ENCODE measurements at places on chromosomes 2 and 18.

DNA sequence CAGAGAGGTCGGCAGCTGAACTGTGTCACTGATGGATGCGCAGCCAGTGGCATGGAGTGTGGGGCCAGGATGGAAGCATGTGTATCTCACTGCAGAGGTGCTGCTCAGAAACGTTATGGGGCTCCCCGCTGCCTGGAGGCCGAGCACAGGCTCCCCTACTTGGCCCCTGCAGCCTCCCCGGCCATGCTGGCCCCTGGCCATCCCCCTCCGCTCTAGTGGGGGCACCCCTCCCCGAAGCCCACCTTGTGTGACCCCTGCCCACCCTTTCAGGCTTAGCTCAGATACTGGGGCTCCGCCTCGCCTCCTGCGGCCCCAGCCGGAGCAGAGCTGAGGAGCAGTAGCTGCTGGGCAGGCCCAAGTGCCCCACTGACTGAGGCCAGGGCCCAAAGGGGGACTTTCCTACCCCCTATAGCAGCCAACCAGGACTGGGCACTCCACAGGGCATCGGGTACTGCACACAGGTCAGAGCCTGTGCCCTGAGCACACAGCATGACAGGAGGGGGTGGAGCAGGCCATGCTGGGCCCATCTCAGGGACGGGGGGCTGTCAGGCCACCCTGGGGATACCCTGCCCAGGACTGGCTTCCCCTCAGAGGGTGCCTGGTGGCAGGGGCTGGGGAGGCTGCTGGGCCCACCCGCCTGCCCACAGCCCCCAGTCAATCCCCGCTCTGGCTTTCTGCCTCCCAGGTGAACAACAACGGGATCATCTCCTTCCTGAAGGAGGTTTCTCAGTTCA is 31.3 kb downstream of the SNED1 start:
- peak; percentile 76 for DNase-seq

DNA sequence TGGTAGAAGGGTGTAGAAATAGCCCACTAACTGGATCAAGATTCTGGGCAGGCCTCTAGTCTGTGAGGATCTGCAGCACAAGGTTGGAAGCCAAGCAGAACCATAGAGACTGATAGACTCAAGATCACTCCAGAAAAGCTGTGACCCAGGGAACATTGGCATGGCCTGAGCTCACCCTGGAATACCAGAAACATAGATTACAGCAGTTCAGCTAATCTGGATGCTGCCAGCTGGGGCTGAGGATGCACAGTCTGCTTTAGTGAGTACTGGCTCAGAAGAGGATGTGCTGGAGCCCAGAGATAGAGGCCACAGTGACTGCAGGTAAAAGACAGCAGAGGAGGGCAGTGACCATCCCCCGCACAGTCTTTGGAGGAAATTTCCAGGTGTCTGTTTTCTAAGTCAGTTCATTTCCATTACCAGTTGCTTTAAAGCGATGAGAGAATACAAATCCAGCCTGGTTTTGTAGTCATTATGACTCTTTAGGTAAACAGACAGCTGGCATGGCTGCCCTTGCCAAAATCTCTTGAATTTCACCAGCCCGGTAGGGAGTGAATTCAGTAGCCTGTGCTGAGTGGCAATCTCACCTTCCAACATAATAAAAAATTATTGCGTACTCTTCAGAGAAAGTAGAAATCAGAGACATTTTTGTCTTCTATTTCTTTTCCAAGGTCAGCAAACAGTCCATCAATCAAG is 119.2 kb downstream of the ANTXR1 start:
- no peak for DNase-seq

- no peak for DNase-seq
These were observed 260.0 kb downstream of the TNS1 start for GRCh38 chr2:217742841-217743240.

- no peak for DNase-seq
These were observed 70.1 kb downstream of the SETBP1 start for GRCh38 chr18:44750774-44751173.

DNA sequence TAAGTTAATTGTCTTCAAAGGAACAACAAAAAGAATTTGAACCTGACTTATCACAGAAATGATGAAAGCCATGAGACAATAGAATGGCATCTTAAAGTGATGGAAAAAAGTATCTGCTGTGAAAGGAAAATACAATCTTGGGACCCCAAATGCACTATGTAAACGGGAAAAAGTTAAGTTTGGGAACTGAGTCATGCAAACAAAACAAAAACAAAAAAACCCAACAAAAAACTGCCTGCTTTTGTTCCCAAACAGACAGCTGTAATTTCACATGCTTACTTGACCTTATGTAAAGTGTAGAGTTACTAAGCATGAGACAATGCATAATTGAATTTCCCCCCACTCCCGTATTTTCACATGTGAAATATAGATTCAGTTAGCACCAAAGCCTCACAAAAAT is 122.1 kb upstream of the RBMS1 start:
- no peak for DNase-seq

- peak; percentile 14 for DNase-seq
These were observed 46.8 kb downstream of the IMPA2 start for GRCh38 chr18:12028040-12028628.

DNA sequence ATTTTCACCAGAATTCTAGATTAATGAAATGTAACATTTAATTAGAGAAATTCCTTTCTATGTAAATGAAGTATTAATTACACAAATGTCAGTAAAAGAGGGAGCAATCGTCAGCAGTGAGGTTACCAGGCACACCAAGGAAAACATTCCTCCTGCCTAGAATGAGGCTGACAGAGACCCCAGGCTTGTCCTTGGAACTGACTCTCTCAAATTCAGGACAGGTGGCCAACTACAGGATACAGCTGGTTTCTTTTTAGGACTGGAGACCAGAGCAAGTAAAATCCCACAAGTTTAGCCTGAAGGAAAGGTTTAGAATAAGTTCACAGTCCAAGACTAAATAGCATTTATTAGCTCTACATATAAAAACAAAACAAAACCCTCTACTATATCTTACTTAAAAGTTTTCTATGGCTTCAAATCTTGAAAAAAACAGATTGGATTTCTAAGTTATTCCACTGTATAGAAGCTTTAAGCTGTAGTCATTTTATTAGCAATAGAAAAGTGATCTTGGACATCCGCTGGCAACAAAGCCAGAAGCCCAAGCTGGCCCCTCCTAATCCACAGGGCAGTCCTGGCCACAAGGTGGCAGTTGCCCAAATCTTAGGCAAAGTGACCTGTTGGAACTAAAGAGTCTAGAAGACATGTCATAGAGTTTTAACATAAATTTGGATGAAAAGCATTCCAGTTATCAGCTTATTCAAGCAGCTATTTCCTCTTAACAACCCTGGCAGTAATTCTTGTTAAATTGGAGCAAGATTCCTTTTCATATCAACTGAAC is 81.0 kb downstream of the SP3 start:
- no peak for DNase-seq

DNA sequence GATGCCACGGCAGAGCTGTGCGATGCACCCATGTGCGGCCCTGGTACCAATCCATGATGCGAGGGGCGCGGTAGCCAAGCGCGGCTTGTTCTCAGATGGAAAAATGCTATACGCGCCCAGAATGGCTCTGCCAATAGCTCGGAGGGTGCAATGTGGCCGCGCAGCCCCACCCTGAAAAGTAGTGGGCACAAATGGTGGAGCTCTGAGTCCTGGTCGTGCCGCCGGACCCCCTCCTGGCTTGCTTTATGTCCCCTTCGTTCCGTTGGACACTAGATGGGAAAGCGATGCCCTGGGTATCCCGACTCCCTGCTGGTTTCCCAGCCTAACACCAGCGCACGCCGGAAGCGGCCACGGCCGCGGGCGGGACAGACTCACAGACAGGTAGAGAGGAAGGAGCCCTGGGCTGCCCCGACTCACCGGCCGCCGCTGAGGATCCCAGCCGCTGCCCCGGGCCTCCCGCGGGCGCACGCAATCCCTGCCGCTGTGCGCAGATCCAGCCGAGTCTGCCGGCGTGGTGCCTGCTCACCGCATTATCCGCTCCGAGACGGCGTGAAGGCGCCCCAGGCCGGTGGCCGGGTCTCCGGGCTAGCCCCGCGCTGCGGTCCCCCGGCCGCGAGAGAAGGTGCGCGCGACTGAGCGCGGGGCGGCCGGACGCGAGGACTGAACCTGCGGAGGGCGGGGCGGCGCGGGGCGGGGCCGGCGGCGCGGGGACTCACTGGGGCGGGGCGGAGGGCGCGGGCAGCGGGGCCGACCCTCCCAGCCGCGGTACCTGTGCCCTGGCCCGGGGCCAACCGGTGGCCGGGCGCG is at the start of gene CDC42EP3:
TSS of gene CDC42EP3 (minus strand) at position 634 of the 807 bp plus-strand sequence. CDS start 25,055 bp downstream, outside the sequence.
- peak; percentile 96 for DNase-seq

GRCh38 chr18:53941601-53942338 is 282.7 kb downstream of the MBD2 start:
- DNase-seq = no peak

GRCh38 chr2:118372886-118373830 is 284.9 kb downstream of the INSIG2 start:
- no peak for DNase-seq

DNA sequence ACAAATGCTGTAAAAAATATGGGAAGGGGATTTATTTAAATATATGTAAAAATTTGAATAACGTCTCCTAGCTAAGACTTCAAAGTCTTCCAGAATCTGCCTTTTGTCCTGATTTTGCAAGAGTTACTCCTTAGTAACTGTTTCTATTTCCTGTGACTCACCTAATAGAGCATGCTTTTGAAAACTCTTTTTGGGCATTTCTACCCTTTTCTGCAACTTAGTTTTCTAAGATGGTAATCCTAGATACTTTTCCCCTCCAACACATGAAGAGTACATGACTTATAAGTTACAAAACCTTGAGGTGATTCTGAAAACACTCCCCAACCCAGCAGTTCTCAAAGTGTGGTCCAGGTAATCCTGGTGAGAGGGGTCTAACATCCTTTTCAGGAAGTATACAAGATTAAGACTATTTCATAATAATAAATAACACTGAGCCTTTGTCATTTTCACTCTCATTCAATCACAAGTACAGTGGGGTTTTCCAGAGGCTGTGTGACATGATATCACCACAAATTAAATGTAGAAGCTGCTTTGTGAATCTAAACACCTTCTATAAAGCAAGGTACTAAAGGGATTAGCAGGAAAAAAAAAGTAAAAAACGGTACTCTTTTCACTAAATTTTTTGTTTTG is 31.9 kb downstream of the PPP4R3B start:
- DNase-seq = no peak

DNA sequence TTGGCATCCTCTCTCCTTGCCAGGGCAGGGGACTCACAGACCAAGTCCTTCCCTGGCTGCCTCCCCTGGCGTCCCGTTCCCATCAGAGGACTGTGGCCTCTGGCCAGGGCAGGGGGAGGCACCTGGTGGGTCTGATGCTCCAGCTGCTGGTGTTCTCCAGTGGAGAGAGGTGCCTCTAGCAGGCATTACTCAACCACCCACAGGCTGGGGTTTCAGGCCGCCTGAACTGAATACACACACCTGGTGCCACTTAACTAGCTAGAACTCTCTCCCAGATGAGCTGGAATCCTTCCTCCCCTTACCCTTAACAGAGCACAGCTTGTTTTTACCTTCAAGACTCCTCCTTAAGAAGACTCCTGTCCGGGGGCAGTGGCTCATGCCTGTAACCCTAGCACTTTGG is 37.7 kb upstream of the CNGA3 start:
- DNase-seq = no peak

- DNase-seq = no peak
These were observed 456.3 kb upstream of the MYT1L start for GRCh38 chr2:2787301-2787907.

DNA sequence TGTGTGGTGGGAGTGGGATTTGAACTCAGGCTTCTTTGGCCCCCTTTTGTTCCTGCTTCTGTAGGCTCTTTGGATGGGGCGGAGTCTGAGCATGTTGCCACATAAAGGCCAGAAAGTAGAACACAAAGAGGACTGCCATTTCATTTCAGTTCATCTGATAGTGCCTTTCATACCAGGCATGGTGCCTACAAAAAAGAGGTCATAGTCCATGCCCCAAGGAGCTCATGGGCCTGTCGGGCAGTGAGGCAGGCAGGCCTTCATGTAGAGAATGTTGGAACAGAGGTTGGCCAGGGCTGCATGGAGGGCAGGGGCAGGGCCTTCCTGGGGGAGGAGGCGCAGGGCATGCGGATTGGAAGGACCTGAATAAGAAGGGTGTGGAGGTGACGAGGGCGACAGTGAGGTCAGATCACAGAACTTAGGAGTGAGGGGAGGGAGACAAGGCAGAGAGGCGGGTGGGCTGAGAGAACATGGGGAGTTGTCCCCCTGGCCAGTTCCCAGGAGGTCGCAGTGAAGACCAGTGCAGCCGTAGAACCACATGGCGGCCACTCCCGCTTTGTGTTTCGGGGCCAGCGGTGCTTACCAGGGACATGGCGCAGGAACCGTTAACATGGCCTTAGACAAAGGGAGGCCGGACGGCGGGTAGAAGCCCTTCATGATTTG is 49.1 kb downstream of the ITGB1BP1 start:
- DNase-seq = no peak

DNA sequence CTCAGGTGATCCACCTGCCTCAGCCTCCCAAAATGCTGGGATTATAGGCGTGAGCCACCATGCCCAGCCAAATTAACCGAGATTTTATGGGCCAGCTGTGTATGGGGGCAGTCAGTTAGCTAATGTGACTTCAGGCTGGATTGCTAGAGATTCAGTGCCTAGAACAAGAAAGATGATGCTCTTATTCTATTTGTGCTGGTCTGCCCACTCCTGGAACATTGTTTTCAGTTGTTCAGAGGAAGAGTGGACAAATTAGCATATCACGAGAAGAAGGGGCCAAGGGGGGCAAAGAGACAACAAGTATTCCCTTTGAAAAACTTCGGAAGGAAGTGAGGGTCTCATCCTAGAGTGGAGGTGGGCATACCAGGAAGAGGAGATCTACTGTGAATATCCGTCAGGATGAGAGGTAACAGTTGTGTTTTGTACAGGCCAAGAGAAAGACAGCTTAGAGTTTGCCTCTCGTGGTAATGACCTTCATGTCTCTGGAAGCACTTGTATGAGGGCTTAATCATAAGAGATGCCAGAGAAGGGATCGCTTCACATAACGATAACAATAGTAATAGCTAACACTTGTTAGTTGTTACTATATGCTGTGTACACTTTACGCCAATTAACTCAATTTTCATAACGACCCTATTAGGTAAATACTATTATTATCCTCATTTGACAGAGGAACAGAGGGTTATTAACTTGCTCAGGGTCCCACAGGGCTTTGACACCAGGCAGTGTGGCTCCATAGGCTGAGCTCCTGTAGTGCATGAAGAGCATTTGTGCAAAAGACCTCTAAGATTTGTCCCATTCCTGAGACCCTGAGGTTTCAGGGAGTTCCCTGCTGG is 138.3 kb downstream of the DDX1 start:
- no peak for DNase-seq

- no peak for DNase-seq
These were observed 9.9 kb upstream of the KLF11 start for GRCh38 chr2:10033251-10034006.

DNA sequence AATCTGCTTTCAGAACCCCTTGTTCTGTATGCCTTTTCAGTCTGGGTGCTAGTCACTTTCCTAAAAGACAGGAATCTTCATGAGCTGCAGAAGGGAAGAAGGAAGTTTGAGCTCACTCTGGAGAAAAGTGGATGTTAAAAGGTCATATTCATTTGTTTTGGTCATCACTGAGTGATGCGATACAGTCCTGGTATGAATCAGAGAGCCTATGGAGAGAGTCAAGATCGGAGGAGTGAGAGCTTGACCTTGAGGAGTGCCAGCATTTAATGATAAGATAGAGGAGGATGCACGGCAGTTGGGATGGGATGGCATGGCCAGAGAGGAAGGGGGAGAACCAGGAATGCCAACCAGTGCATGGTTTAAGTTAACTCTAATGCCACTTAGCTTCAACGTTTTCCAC is 19.6 kb downstream of the USP39 start:
- no peak for DNase-seq
